ENCODE measurements at places on chromosomes 4 and X.

DNA sequence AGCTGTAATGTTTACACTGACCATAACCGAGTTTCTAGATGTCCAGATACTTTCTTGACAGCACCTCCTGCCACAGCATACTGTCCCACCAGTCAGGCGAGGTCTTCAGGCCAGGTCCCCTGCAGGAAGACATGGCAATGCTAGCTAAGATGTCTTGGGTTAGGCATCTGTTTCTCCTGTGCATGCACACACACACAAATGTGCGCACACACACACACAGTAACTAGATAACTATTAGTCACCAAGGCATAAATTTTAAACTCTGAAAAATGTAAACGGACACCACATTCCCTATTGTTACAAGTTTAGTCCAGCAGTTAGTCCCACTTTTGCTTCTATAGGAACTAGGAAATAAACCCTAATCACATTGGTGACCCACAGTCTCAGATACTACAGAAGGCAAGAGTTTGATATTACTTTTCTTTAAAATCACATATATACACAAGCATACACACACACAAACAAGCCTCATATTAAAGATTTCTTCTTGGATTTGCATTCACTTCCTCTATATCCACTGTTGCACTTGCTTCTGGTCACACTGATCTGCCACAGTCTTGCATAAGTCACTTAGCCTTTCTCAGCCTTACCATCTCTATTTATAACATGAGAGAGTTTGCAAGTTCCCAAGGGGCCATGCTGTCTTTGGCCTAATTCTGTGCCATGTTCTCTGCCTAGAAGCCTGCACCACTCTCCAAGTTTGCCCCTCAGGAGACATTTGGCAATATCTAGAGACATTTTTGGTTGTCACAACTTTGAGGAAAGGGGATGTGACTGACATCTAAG lies 32.2 kb downstream of the IL21 start:
- DNase-seq, result no peak

DNA sequence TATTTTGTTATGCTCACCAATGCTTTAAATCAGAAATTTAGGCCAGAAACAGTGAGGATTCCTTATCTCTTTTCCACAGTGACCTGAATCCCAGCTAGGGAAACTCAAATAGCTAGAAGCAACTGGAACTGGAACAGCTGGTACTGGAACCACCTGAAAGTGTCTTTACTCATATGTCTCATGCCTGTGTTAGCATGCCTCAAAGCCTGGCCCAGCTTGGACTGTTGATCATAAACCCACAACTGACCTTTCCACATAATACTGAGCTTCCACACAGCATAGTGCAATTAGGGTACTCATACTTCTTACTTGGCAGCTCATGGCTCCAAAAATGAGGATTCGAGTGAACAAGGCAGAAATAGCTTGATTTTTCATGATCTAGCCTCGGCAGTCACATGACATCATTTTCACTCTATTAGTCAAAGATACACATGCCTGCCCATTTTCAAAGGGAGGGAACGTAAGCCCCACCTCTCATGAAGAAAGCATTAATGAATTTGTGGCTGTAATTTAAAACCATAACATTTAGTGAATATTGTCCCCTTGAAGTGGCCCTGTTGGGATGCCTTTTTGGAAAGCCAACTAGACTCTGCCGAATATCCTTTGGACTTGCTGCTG lies 80.8 kb upstream of the ACSL1 start:
- no peak for DNase-seq

- DNase-seq, result no peak
Observed at GRCh38 chr4:35879479-35879878, 364.8 kb downstream of the ARAP2 start.

DNA sequence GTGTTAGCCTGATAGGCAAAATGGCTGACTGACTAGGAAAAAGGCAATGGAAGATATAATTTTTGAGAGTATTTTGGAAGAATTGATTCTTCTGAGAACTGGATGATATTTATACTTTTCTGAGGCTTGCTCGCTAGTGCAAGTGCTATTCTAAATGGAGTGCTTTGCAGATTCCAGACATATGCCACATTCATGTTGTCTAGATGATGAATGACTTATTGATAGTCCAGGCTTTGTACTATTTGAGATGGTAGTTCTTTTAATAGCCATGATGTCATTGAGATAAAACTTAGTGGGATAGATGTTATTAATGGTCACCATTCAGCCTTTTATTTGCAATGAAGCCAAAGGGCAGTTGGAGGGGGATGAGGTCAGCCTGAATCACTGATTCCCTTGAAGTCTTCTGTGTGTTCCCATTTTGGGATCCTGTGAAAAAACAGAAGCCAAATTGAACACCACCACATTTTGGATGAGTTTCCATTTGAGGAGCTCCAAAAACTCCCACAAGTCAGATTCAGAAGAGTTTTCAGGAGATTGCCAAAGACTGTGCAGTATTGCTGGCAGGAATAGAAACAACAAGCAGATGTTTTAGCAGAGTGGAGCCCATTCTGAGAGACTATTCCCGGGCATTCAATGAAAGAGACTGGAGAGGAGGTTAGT lies 184.1 kb downstream of the IL1RAPL2 start:
- DNase-seq, result no peak

DNA sequence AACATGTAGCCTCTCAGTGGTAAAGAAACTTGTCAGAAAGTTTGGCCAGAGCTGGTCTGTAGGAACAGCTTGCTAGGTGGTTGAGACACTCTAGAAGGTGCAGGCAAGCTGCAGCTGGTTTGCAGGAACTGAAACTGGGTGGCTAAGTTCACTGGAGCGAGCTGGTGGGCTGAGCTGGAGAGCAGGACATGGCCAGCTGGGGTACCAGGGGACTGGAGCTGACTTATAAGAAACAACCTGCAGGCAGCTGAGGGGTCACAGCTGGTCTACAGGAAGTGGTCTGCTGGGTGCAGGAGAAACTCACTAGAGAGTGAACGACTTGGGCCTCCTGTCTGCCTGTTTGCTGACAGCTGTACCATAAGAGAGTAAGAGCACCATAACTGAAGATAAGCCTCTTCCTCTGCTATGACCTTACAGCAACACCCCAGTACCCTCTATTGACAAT lies 157.1 kb upstream of the LNX1 start:
- no peak for DNase-seq

- no peak for DNase-seq
Observed at GRCh38 chr4:2888886-2889285, 45.2 kb downstream of the ADD1 start.

- no peak for DNase-seq
Observed at GRCh38 chrX:22999696-23000223, at the start of gene DDX53. Gene DDX53 (plus strand): TSS chrX:22999960. CDS start chrX:23000058, 98 bp downstream.

GRCh38 chr4:99179626-99180025 lies 35.5 kb upstream of the ADH4 start:
- no peak for DNase-seq

DNA sequence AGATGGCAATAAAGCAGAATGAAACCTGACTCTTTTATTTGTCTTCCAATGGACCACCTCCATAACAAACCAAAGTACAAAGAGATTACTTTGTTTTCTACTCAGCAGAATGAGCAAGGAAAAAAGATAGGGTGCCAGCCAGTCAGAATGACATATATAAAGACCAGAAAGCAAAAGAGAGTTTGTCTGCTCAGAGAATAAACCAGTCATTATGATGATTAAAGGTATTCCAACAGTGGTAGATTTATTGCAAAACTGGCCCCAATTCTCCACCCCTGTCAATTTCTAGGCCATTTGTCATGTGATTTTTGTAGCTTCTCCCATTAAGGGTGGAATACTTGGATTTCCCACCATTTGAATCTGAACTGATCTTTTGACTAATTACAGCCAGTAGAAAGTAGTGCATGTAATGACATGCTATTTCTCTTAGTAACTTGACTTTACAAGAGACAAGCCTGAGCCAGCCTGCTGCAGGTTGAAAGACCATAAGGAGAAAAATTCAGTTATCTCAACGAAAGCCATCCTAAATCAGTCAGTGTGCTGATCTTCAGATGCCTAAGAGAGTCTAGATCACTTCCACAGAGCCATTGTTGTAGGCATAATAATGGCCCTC lies 203.1 kb downstream of the EPHA5 start:
- no peak for DNase-seq

- no peak for DNase-seq
Observed at GRCh38 chrX:114615765-114616164, 31.9 kb downstream of the HTR2C start.

DNA sequence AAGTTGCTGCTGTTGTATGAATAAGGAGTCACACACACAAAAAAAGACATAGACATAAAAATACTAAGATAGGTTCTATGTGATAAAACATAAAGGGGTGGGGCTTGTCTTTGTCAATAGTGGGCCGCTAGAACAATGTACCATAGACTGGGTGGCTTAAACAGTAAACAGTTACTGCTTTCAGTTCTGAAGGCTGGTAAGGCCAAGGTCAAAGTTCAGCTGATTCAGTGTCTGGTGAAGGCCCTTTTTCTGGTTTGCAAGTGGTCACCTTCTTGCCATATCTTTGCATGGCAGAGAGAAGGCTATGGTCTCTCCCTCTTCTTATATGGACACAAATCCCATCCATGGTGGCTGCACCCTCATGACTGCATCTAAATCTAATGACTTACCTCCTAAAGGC lies 1980.7 kb downstream of the PCDH7 start:
- DNase-seq, result no peak

DNA sequence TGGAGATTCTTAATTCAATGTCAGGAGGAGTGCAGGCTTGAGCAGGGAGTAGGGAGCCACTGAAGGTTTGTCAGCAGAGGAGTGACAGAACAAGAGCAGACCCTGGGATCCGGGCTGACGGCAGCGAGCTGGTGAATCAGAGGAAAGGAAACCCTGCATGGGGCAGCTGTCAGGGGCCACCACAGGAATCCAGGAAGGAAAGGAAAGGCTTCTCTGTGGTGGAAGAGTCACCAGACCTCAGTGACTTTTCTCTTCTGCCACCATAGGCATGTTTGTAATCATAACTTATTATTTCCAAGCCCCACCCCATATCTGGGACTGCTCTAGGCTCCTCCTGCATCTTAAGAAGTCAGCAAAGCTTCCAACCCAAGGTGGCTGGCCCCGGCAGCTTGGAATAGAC lies 150.9 kb downstream of the BCOR start:
- DNase-seq, result no peak

- no peak for DNase-seq
Observed at GRCh38 chr4:26746802-26747213, 113.8 kb upstream of the STIM2 start.

- no peak for DNase-seq
Observed at GRCh38 chr4:152983221-152983620, 47.1 kb downstream of the FHDC1 start.

DNA sequence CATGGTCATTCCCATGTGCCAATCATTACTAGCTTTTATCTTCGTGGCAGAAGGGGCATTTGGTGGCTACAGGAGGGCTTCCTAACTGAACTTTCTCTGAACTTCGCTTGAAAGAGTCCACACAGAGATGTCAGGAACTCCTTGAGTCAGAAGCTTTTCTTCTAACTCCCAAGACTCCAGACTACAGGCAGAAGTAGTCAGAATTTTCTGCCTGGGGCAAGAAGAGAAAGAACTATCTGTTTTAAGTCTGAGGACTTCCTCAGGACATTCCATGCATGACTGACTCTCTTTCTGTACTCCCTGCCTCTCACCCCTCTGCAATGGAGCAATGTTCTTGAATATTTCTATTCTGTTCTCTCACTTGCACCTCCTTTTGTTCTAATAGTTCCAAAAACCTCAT lies 170.5 kb upstream of the TBC1D9 start:
- DNase-seq, result no peak

DNA sequence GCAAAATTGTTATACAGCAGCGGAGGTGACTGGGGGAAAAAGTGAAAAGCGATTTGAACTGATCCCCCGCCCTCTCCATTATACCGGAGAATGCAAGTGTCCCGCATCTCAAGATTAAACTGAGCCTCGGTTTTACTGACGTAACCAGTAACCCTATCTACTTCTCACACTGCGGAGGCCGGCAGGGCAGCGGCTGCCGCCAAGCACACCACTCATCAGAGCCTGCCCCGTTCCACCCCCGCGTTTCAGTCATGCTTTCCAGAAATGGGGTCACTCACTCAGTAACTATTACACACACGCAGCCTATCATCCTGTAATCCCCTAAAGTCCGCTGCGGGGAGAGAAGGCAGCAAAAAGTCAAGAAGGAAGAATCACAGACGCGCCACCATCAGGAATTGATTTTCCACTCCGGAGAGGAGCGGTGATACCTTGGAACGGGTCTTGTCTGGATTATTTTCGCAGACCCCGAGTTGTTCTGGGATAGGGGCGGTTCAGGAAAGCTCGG lies 1.4 kb downstream of the RPS6KA3 start:
- no peak for DNase-seq

- DNase-seq, result no peak
Observed at GRCh38 chr4:121148621-121149020, 15.5 kb downstream of the TNIP3 start.

DNA sequence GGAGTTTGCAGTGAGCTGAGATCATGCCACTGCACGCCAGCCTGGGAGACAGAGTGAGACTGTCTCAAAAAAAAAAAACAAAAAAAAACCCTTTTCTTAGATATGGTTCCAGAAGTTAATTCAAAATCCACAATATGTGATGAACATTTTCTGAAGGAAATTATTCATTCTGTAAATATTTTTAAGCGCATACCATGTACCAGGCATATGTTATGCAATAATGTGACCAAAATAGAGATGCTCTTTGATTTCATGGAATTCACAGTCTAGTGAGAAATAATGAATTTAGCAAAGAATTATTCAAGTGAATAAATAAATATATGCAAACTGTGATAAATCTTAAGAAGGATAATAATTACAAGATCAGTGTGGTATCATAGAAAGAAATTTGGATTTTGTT lies 174.7 kb downstream of the GC start:
- no peak for DNase-seq

GRCh38 chr4:3037957-3038461 lies 36.3 kb downstream of the HTT-AS start:
- no peak for DNase-seq

GRCh38 chr4:74933562-74934015 lies 673 bp downstream of the PARM1 start:
- no peak for DNase-seq

GRCh38 chr4:166315721-166316467 lies 442.9 kb downstream of the TLL1 start:
- DNase-seq, result no peak

- DNase-seq, result no peak
Observed at GRCh38 chrX:97844943-97845342, 961.2 kb downstream of the RPA4 start.

DNA sequence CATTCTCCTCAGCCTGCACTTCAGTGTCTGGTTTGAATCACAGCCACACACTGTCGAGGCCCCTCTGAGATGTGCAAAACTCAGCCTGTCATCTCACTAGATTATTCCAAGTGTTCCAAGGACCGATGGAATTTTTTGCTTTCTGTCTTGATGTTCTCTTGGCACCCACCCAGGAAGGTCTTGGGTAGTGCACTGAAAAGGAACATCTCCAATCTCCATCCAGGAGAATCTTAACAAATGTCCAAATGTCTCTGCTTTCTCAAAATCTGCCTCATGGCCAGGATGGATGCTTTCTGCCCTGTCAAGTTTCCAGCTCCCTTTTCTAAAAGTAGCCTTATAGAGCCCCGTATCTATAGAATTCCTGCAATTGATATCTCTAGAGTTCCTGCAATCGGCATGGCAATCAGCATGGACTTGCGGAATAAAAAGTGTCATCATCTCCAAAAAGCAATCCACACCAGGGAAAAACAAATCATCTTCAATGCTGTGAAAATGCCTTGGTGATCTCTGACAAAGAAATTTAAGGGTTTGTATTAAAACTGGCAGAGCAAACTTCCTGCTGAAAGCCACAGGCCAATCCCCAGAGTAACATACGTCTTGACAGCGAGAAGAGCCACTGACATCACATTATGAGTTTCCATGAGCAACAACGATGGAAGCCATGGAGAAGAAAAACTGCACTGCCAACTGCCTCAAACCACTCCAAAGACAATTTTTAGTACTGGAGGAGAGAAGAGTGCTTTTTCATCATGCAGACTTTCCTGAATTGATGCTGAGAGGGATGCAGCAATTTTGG lies 215.3 kb upstream of the FAM9B start:
- DNase-seq, result no peak
